ENCODE measurements at places on chromosomes 11 and 22.

GRCh38 chr11:113603277-113604059 is 102.6 kb downstream of the TMPRSS5 start:
- DNase-seq = no peak

- no peak for DNase-seq
Observed at GRCh38 chr11:71381781-71382505, 66.2 kb downstream of the DHCR7 start.

- no peak for DNase-seq
Observed at GRCh38 chr11:12695873-12696272, 21.7 kb downstream of the TEAD1 start.

DNA sequence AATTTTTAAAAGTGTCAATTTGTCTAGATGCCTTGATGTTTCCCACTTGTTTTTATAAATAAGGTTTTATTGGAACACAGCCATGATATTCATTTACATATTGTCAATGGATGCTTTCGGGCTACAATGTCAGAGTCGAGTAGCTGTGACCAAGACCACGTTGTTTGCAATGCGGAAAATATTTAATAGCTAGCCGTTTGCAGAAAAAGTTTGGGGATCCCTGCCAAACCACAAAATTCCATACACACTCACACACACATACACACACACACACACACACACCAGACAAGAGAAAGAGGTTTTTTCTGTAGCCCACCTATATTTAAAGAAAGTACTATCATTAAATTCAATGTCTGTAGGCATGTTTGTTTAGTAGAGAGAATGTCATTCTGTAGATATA is 58.3 kb downstream of the TYR start:
- no peak for DNase-seq

DNA sequence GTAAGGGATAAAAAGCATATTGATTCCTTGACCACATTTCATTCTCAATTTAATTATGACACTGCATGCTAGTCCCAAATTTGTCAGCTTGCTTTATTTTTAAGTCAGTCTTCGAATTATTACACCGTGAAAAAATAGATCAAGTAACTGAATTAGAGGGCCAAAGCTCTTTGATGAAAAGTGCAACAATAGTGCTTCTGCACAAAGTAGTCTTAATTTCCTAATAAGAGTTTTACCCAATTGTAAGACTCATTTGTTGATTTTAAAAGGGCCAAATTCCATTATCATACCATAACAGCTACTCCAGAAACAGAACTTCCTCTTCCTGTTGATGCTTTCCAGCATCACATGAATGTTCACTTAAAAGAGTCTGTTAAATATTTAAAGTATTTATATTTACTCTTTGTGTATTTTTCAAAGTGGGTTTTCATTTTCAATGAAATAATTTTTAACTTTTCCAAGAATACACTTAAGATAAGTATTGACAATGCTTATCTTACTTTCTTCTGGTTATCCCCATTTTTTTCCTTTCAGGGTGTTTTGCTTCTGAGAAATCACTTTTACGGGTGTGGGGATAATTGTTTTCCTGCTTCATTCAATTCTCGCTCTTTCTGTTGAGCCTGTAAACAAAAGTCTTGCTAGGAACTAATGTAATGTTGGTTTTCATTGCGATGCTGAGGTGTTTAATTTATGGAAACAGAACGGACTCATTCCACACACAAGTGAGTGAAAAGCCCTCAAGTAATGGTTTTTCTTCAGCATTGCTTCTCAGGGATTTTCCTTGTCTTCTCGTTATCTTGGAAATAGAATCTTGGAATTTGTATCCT is 2.1 kb downstream of the ARHGEF12 start:
- DNase-seq = no peak

GRCh38 chr11:125180413-125181305 is 16.1 kb downstream of the PKNOX2 start:
- DNase-seq = no peak

DNA sequence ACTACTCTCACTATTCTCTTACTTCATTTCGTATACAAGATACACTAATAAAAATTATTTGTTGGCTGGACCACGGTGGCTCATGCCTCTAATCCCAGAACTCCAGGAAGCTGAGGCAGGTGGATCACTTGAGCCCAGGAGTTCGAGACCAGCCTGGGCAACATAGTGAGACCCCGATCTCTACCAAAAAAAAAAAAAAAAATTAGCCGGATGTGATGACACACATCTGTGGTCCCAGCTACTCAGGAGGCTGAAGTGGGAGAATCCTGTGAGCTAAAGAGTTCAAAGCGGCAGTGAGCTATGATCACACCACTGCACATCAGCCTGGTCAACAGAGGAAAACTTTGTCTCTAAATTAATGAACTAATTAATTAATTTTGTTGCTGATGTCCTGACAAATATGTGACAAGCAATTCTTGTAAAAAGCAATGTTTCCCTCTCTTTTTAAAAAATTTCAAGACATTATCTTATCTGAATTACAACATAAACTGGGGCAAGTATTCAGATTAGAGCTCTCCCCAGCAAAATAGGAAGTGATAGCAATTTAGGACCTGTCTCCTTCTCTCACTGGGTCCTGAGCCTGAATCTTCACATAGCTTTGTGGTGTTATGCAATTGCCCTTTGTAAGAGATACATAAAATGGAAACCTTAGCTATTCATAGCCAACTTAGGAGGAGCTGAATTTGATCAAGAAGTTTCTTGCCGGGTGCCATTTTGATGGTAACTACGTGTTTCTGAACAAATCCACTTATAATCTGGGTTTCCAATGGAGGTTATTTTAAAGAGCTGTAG is 17.6 kb upstream of the TMA7B start:
- peak; percentile 34 for DNase-seq

GRCh38 chr11:56817661-56818060 is 69.2 kb upstream of the OR9G4 start:
- no peak for DNase-seq

DNA sequence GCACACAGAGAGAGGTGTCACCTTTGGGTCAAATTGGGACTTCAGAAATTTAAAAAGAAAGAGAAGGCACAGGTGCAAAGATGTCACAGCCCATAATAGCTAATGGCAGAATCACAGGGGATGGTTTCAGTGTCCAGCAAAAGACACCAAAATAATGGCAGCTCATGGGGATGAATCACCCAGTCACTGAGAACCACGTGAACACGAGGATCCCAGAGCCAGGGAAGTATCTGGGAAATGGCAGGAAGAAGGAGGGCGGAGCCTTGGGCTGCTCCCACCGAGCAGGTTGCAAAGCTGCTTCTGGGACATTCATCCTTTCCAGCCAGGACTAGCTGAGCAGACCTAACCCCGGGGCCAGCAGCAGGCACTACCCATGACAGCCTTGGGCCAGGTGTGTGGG is 45.6 kb downstream of the TRMU start:
- DNase-seq = no peak

DNA sequence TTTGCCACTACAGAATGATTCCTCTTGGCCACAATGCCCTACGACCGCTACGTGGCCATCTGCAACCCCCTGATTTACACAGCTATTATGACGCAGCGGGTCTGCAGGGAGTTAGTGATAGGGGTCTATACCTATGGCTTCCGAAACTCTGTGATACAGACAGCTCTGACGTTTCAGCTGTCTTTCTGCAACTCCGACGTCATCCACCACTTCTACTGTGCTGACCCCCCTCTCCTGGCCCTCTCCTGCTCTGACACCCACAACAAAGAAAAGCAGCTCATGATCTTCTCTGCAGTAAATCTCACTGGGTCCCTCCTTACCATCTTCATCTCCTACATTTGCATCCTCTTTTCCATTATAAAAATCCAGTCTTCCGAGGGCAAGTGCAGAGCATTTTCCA is 52.3 kb upstream of the OR5P2 start:
- DNase-seq = no peak

DNA sequence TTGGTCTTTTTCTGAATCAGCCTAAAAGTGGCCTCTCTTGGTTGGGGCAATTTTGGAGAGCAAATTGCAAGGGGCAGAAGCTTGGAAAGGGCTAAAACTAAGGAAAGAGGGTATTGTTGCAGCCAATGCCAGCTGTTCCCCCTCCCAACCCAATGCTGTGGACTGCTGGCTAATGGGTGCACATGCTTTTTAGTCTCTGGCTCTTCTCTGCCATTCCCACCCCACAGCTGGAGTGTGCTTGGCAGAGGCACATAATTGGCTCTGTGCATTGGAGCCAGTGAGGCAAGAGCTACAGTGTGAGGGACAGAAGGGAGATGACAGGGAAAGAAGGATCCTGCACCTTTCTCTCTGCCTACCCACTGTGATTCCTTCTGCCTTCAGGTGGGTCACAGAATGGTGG is 140.0 kb downstream of the NECTIN1 start:
- DNase-seq = no peak

DNA sequence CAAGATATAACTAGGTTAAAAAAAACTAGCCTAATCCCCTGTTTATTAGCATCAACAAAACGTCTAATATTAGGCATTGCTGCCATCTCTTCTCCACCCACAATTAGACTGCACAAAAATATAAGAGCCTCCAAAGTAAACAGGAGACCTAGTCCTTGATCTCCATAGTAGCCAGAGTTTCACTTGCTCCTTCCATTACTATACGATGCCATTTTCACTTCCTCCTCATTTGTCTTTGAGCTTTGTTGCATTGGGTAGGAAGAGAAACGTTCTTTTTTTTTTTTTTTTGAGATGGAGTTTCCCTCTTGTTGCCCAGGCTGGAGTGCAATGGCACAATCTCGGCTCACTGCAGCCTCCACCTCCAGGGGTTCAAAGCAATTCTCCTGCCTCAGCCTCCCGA is 42.3 kb upstream of the RDX start:
- DNase-seq = peak; percentile 77

DNA sequence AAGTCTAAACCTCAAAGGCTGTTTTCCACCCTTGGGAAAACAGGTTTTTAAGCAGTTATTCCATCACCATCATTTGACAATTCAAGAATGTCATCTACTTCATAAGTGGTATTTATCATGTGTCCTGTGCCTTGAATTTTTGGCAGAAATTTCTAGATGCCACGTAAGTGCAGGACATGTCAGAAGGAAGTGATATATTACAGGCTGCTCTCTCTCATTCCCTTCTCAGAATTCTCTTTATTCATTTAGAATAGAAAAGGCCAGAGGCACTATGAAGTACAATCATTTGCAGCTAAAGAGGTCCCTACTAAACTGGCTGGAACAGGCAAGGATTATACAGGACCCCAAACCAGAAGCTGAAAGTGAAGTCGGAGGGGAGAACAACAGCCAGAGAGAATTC is 11.9 kb downstream of the RBFOX2 start:
- no peak for DNase-seq

- DNase-seq = no peak
Observed at GRCh38 chr11:35836205-35836604, 107.7 kb upstream of the LDLRAD3 start.

DNA sequence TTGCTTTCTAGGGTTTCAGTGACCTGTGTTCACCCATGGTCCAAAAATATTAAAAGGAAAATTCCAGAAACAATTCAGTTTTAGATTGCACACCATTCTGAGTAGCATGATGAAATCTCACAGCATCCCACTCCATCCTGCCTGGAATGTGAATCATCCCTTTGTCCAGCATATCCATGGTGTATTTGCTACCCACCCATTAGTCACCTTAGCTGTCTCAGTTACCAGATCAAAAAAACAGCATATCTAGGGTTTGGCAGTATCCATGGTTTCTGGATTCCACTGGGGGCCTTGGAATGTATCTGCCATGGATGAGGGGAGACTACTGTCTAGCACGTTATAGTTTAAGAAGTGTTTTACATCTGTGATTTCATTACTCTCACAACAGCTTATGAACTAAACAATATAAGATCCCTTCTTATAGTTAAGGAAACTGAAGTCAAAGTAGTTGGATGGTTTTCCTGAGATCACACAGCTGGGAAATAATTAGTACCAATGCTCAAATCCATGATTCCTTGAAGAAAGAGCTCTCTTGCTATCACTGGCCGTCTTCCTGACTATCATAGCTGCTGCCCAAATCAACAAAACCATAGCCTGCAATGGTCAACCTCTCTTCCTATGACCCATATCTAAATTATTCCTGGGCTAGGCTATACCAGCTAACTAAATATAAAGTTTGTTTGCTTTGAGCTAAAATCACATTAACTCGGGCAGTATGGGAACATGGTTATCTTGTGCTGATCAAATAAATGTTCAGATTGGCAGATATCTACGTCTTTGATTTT is 122.6 kb downstream of the MICAL2 start:
- DNase-seq = peak; percentile 29

GRCh38 chr22:21755851-21756284 is 20.3 kb upstream of the YPEL1 start:
- DNase-seq = peak; percentile 21

DNA sequence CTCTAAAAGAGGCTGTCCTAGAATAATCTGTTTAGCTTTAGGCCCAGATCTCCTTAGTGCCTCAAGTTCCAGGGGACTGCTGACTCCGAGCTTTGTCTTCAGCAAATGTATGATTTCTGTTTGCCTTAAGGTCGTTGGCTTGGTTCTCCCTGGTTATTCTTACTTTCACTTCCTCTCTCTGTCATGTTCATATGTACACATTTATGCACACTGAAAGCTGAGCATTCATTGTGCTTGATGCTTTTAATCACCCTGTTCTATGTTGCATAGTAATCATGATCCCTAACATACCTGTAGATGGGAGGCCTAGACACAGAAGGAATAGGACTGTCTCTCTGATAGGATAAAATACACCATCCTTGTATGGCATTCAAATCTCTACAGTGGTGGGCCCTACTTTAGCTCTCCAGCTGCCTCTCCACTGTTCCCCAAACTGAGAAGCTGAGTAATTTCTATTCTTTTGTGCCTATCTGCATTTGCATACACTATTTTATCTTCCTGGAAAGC is 7.2 kb downstream of the PPFIBP2 start:
- DNase-seq = peak; percentile 77

GRCh38 chr11:62245271-62245753 is 3.3 kb downstream of the SCGB1D2 start:
- peak; percentile 16 for DNase-seq

GRCh38 chr22:49308300-49308699 is 519.4 kb downstream of the BRD1 start:
- DNase-seq = no peak

DNA sequence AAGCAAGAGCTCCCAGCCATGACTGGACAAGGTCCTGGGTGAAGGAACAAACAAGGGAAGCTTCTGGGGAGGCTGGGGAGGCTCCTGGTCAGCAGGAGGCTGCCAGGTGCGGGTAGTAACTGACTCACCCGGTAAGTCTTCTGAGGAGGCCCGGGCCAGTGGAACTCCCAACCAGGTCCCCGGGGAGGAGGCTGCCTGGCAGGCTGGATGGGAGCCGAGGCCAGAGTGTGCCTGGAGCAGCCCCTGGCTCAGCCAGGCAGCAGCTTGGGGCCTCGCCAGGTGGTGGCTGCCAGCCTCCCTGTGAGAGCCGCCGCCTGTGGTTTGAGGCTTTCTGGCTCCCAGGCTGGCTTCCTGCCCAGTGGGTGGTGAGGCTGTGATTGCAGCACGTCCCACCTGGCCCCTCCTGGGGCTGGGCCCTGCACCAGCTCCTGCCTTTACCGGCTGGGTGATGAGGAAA is 46.2 kb downstream of the IGF2 start:
- no peak for DNase-seq

- DNase-seq = peak; percentile 10
Observed at GRCh38 chr11:78715639-78716311, 141.1 kb upstream of the NARS2 start.

GRCh38 chr11:40188848-40189247 is 1270.6 kb downstream of the LRRC4C start:
- no peak for DNase-seq
